ENCODE measurements at places on chromosomes 3 and 15.

DNA sequence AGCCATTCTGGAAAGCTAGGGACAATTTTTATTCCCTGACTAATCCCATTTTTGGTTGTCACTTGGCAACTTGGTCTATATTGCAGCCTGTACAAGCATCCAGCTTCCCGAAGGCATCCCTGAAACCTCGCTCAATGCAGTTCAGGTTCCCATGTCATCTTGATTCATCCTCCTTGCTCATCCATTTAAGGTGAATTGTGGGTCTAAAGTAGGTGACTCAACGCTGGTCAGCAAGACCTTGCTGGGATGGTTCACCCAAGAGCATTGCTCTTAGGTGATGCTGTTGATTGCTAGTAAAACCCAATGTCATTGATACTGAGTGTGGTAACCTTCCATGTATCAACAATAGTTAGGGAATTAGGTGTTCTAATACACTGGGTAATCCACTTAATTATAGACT, 13.1 kb upstream of the RAB8B start:
- no peak for DNase-seq

GRCh38 chr15:68447209-68447608, 15.2 kb upstream of the ITGA11 start:
- no peak for DNase-seq

GRCh38 chr3:156160647-156161046, 40.3 kb downstream of the KCNAB1 start:
- DNase-seq, result no peak

- no peak for DNase-seq
Observed at GRCh38 chr15:31328428-31328968, 1.9 kb downstream of the KLF13 start.
